ENCODE measurements at places on chromosomes 3 and 15.

GRCh38 chr3:143644370-143645089, 203.7 kb downstream of the SLC9A9 start:
- peak; percentile 83 for DNase-seq

GRCh38 chr3:126291537-126291936, 65.7 kb downstream of the KLF15 start:
- no peak for DNase-seq

GRCh38 chr3:65761446-65762234, 277.1 kb downstream of the MAGI1 start:
- DNase-seq: no peak

DNA sequence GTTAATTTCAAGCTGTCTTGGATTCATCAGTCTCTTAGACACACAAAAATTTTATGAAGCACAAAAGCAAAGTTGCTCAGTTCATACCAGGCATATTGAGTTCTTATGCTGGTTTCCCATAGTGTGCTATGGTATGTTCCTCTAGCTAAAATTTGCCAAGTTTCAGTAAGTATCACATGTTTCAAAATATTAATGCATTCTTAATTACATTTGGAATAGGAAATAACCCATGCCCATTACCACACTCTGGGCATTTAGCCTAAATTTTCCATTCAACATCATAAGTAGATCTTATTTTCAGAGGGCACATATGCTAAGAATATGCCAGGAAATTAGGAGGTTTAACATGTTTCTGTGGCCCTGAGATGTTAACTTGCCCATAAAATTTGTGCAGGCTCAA, 289.9 kb downstream of the SHOX2 start:
- DNase-seq: no peak

DNA sequence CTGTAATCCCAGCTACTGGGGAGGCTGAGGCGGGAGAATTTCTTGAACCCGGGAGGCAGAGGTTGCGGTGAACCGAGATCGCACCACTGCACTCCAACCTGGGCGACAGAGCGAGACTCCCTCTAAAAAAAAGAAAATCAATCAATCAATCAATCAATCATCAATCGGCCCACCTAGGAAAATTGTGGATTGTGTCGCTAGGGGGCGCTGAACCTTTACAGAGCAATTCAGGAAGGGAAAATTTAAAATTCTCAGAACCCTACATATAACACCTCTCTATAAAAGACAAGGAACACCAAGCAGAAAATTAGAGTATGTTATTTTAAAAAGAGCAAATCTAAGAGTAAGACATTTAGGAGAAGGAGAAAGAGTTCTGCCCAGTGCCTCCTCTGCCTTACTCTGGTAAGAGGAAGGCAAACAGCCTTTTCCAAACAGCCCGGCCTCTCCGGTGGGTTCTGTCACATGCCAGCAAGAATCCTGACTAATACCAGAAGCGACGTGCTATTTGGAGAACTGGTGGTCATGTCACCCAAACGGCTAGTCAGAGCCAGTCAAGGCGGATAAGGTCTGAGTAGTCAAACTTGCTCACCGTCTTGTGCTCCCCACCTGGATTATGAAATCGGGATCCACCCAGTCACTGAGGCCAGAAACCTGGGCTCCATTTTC, 22.3 kb upstream of the SMCO1 start:
- no peak for DNase-seq

GRCh38 chr3:54665016-54665600, 262.8 kb downstream of the LRTM1 start:
- no peak for DNase-seq

DNA sequence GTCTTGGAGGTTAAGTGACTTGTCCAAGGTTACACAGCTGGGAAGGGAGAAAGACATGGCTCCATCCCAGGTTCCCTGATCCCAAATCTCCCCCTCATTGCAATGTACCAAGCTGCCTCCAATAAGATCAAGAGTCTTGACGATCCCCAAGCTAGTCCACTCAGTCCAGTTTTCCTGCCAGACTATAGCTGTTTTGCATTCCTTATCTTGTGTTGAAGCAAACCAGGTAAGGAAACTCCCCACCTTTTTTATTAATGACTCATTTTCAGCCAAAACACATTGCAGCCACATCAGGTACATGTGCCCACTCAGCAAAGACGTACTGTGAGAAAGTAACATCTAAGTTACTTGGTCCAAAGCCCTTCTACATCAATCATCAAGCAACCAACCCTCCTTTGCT, 41.9 kb downstream of the LIPC start:
- peak; percentile 72 for DNase-seq

- no peak for DNase-seq
These were observed 5.2 kb upstream of the IMPG2 start for GRCh38 chr3:101325393-101326134.

GRCh38 chr3:125261031-125261430, 48.5 kb upstream of the SLC12A8 start:
- DNase-seq: no peak

DNA sequence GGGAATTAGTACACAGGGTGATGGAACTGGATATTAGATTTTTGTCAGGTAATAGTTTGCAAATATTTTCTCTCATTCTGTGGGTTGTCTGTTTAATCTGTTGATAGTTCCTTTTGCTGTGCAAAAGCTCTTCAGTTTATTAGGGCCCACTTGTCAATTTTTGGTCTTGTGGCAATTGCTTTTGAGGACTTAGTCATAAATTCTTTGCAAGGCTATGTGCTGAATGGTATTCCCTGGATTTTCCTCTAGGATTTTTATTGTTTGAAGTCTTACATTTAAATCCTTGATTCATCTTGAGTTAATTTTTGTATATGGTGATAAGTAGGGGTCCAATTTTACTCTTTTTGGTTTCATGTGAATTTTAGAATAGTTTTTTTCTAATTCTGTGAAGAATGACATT, 111.3 kb downstream of the ARRDC4 start:
- no peak for DNase-seq

DNA sequence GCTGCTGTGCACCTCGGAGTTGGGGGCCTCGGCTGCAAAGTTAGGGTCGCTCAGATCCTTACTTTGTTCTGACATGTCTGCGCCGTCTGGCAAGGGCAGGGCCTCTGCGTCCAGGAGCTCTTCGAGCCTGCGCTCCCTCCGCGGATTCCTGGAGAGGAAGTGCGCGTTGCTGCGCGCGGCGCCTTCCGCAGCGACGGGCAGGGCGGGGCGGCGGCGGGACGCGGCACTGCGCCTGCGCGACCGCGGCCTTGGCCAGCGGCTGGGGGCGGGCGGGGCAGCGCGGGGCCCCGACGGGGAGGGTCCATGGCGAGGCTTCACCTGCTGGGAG, at the start of gene NDN:
NDN (minus strand) TSS at position 163 of the 328 bp plus-strand sequence; CDS start at position 75, 88 bp downstream.
- no peak for DNase-seq

DNA sequence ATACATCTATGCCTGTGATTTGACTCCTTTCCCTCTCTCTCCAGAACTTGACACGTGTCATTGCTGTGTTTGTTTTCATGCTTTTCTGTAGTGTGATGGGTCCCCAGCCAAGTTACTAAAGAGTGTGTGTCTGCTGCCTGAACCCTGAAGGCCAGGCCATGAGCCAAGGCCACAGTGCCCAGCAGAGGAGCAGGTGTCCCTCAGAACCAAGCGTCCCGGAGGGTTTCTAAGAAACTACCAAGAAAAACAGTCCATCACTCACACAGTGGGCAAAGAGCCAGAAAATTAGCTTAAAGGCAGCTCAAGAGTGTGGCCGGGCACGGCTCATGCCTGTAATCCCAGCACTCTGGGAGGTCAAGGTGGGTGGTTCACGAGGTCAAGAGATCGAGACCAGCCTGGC, 35.2 kb downstream of the FBXO45 start:
- DNase-seq: no peak

DNA sequence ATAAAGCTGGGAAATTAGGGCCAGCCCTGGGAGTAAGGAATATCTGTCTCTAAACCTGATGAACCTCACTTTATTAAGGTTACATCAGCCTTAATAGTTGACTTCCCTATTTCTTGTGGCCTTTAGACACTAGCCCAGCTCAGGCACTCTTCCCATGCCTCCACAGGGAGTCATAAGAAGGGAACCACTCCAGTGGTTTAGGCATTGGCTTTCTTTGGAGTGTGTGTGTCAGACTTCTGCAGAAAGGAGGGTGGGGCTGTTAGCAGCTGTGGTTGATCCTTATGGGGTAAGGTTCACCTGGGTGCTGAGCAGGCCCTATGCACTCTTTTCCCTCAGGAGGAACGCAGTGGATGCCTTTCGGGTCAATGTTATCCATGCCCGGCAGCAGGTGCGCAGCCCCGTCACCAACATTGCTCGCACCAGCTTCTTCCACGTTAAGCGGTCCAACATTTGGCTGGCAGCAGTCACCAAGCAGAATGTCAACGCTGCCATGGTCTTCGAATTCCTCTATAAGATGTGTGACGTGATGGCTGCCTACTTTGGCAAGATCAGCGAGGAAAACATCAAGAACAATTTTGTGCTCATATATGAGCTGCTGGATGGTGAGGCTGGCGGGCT, 4.0 kb downstream of the AP2M1 start:
- DNase-seq: no peak

- DNase-seq: peak; percentile 49
These were observed 40.8 kb downstream of the MGLL start for GRCh38 chr3:127781411-127782001.

- peak; percentile 15 for DNase-seq
These were observed 27.8 kb upstream of the AZI2 start for GRCh38 chr3:28376424-28376823.
